ENCODE measurements at places on chromosomes 12 and 14. TPM values are rescaled to one million over a fixed set of nuclear protein-coding genes. Genes with fewer than 3 reads are reported as not detected.

DNA sequence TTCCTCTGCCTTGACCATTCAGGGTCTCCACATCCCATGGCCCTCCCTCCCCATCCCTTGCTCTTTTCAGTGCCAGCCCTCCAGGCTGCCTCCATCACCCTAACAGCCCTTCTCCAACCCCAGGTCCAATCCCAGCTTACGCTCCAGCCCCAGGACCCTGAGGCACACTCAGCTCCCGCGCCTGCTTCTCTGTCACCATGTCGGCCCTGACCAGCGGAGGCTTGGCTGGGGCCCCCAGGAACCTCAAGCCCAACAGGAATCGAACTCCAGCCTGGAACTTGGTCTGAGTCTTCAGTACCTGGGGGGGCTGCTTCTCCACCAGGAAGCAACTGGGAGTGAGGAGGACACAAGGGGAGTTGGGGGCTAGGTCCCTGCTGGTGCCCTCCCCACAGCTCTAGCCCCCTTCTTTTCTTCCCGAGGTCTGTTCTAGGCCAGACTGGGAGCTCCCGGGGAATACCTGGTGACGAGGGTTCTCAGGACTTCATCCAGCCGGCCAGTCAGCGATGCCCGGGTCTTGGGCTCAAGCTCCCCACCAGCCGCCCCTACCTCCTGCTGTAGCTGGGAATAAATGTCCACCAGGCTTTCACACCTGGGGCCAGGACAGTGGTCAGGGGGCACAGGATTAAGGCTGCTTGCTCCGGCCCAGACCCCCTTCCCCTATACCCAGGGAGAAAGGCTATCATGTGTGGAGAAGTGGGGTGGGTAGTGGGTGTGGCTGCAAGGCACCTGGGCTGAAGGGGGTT, 6.0 kb downstream of the STAT6 start:
- DNase-seq, result no peak

DNA sequence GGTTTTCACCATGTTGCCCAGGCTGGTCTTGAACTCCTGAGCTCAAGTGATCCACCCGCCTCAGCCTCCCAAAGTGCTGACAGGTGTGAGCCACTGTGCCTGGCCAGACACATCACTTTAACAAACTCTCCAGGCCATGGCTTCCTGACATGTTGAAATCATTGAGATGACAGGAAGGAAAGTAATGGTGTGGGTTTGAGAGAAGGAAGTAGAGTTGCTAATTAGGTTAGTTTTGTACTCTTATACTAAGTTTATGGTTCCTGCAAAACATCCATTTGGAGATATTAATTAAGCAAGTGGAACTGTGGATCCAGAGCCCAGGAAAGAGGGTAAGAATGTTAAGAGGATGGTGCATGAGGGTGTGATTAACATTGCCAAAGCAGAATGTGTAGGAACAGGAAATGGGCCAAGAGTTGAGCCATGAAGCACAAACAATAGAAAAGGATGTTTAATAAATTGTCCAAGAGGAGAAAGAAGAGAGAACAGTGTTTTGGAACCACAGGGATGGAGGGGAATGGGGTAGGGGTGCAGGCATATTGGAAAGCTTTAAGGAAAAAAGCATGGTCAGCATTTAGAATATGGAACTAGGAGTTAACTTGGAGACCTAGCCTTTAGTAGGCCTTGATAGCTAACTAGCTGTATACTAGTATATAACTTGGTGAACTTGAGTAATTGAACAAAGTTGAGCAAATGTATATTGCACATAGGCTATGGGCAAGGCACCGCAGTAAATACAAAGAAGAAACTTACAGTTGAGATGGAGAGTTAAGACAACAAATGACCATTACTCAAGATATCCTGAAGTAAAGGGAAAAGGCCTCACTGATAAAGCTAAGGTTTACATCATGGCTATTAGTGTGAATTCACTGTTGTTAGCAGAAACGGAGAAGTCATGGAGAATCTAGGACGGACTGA, 91.3 kb upstream of the DNM1L start:
- DNase-seq, result no peak

- DNase-seq, result no peak
Observed at GRCh38 chr12:105928436-105928835, 210.3 kb downstream of the NUAK1 start.

- no peak for DNase-seq
Observed at GRCh38 chr14:58639842-58640484, 2.2 kb downstream of the DACT1 start.

Gene RERG
- not detected for total RNA-seq

Gene TNS2
- total RNA-seq, result 7.2 TPM

- no peak for DNase-seq
Observed at GRCh38 chr12:64806593-64807460, 17.6 kb upstream of the TBC1D30 start.

GRCh38 chr12:14185427-14186192, 179.9 kb upstream of the ATF7IP start:
- DNase-seq, result peak; percentile 15
